ENCODE measurements at places on chromosomes 4 and X.

GRCh38 chr4:81042578-81043365, 12.3 kb downstream of the BMP3 start:
- no peak for DNase-seq

DNA sequence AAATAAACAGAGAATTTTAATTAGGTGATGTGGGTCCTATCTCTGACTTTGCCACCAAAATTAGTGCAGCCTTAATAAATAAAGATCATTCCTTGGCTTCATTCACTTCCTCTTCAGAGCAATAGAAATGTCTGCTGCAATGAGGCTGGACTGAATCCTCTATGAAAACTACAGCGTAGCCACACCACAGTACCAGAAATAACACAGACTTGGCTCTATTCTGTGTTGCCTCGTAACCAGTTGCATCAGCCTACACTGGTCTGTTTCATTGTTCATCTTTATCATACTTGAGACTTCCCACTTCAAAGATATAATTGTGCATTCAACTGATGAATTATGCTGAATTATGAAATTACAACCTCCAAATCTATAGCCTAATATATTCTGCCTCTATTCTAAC, 15.8 kb downstream of the GLRA3 start:
- DNase-seq = no peak

DNA sequence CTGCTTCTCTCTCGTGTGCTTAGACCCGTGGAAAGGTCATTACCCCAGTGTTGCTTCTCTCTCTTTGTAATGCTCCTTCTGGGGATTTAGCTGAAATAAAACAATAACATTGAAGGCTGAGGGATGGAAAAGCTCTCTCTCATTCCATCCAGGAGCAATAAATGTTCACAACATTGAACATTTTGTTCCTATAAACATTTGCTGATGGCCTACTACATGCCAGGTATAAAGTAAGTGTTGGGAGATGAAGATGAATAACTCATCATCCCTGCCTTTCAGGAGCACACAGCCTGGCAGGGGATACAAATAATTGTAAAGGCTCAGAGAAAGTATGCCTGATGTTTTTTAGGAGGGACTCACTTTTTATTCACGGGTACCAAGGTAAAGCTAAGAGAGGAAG, 158.1 kb downstream of the KDR start:
- no peak for DNase-seq

DNA sequence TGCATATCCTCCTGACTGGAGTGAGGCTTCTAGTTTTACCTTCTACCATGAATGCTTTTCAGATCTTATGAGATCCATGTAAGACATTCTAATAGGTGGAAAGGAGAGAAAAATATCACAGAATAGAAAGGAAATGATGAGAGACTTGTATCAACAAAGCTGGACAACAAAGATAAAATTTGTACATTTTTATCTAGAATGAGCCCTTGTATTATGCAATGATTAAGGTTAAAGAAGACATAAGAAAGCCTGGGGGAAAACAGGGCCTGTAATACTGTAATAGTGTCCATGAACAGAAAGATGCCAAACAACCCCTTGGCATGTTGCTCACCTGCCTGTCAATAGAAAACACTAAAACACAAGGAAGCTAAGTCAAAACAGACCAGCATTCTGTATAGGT, 44.2 kb upstream of the SCRG1 start:
- no peak for DNase-seq

DNA sequence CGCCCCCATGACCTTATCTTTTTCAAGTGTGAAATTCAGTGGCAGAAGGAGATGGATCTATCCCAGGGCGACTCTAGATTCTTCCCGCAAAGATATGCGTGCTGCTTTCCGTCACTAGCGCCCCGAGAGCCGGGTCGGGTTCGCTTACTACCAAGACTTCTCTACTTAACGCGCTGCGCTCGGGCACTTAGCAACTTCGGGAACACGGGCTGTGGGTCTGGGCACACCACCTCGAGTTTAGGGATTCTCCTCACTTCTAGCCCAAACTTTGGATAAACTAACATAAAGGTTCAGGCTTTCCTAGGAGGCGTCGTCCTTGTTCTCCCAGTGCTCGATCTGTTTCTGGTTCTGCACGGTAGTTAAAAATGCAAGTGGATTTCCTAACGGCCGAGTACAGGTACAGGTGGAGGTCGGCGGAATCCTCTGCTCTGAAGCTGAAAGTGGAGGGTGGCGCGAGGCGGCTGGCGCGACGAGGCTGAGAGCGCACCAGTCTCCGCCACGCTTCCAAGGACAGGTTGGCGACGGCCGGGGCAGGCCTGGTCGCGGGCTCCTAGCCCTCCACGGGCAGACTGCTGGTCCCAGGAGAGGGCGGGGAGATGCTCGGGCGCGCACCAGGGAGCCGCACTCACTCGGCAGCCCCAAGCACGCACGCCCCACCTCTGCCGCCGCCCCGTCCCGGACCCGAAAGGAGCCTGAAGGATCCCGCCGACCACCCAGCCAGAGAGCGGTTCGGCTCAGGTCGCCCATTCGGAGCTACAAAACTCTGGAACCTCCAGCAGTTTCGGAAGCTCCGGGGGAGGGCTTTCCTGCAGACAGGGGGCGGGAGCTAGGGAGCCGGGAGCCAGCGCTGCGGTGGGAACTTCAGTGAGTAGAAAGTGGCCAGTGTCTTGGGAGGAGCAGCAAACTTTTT, 100.8 kb upstream of the TENM3 start:
- peak; percentile 54 for DNase-seq

DNA sequence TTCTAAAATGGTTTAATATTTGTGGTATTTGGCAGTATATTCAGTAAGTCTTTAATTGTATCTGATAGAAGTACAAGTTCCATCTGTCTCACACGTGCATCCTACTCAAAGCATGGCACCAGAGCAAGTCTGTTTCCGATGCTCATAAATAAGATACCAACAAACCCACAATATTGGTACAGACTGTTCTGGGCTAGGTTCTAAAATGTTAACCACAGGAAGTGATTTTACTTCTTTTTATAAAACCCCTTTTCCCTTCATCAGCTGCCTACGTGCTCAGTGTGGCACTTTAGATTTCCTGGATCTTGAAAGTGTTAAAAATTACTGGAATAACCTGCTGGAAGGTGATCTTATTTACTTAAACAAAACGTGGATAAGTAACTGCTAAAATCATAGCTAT, 165.1 kb downstream of the CFAP299 start:
- DNase-seq = no peak

GRCh38 chr4:38037612-38038011, 77.4 kb downstream of the PTTG2 start:
- no peak for DNase-seq

DNA sequence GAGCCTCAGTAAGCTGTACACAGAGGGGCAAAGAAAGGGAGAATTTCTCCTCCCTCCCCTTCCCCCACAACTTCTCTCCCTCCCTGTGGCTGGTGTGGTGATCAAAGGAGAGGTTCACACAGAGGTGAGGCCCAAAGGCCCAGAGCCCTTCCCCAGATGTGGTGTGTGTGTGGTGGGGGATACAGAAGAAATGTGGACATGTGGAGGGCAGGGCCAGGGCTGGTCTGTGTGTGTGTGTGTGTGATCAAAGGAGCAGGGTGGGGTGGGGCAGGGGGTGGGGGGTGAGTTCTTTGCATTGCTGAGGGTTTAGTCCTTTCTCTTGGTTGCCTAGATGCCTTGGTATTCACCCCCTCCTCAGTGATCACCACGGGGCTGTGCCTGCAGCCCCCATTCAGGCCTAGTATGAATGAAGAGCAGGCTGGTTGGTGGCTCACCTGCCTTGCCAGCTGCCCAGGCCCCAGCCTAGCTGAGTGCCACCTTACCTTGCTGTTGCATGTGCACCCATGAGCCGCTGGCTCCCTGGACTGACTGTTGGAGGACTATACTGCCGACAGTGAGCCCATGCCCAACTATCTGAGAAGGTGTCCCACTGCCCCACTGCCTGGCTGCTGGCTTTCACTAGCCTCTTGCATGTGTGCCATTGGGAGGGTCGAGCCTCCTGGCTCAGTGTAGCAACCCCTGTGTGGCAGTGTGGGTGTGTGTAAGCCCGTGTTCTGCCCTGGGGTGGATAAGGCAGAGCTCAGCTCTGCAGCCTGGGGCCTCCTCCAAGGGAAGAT, 101.9 kb downstream of the EFNB1 start:
- DNase-seq = peak; percentile 30

GRCh38 chr4:96630839-96631238, 790.9 kb downstream of the PDHA2 start:
- DNase-seq = no peak

DNA sequence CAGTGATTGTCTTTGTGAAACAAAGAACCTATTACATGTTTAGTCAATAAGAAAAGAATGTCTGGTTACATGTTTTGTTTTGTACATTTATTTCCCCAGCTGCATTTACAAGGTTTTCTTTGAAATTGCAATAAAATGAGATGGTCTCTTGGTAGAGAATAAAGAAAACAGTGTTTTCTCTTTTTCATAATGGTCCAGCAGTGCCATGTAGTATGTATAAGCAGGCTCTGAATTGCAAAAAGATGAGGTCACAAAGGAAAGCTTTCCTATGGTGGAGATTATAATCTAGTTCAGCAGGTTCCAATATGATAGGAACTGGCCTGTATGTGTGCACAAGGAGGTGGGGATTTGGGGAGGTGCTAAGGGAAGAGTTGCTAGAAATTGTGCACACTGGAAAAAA, 1417.3 kb downstream of the STIM2 start:
- DNase-seq = peak; percentile 27

Measured in fibroblast of skin of back (primary cell).